Stimulated activated CD4-positive, alpha-beta T cell treated with anti-CD3 and anti-CD28 coated beads, TNF-alpha, amount 100 ng/mL, for 24 hours (primary cell): ENCODE measurements at places on chromosomes 1 and 21.

GRCh38 chr1:203622486-203622885 lies 4.1 kb upstream of the ATP2B4 start:
- DNase-seq, result no peak

DNA sequence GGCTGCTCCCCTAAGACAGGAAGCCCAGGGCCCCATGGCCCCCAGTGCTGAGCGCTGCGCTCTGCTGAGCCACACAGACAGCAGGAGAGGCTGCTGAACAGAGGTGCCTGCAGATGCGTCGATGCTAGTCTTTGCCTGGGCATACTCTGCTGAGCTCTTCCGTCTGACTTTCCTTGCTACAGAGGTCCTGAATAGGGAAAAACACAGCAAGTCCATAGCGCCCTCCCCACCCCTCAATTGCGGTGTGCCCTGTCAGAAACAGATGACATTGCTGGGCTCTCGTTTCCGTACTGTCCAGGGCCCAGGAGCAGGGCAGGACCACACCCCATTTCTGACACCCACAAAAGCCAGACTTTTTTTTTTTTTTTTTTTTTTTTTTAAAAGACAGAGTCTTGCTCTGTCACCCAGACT lies 252.5 kb downstream of the SDCCAG8 start:
- no peak for DNase-seq

DNA sequence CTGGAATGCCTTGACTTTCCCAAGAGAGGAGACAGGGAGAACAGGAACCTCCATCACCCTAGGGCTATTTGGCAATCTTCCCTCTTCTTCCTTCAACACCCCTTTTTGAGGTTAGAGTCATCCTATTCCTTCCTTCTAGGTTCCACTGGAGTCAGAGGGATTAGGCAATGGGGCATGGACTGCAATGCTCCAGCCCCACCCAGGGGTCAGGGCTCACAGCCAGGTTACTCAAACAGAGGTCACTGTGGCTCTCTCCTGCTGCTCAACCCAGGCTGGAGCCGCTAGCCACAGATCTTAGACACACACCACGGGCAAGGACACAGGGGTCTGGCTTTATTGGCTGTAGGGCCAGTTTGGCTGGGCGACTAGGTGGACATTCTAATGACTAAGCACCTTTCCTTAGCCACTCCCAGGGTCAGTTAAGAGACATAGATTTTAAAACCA lies 145.5 kb upstream of the NRIP1 start:
- DNase-seq, result no peak

GRCh38 chr1:208272311-208272710 lies 28.1 kb upstream of the PLXNA2 start:
- no peak for DNase-seq

DNA sequence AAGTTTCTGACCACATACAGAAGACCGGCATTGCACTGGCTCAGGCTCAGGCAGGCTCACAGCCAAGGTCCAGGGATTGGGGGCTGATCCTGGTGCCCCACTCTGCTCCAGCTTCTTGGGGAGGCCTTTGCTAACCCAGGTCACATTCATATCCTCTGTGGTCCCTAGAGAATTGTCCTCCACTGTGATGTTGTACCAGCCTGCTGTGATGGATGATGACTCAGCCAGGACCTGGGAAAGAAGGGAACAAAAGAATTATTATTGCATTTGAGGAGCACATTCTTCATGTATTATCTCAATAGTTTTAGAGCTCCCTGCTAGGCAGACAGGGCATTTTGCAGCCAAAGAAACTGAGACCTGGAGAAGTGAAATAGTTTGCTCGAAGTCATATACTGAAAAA lies 114.3 kb upstream of the ETV3 start:
- DNase-seq, result no peak

GRCh38 chr1:223721658-223722607 lies 9.6 kb downstream of the CAPN2 start:
- DNase-seq, result no peak

DNA sequence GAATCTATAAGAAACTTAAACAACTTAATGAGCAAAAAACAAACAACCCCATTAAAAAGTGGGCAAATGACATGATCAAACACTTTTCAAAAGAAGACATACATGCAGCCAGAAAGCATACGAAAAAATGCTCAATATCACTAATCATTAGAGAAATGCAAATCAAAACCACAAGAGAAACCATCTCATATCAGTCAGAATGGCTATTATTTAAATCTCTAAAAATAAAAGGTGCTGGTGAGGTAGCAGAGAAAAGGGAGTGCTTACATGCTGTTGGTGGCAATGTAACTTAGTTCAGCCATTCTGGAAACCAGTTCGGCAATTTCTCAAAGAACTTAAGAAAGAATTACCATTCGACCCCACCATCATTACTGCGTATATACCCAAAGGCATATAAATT lies 147.7 kb downstream of the FAF1 start:
- DNase-seq, result no peak

DNA sequence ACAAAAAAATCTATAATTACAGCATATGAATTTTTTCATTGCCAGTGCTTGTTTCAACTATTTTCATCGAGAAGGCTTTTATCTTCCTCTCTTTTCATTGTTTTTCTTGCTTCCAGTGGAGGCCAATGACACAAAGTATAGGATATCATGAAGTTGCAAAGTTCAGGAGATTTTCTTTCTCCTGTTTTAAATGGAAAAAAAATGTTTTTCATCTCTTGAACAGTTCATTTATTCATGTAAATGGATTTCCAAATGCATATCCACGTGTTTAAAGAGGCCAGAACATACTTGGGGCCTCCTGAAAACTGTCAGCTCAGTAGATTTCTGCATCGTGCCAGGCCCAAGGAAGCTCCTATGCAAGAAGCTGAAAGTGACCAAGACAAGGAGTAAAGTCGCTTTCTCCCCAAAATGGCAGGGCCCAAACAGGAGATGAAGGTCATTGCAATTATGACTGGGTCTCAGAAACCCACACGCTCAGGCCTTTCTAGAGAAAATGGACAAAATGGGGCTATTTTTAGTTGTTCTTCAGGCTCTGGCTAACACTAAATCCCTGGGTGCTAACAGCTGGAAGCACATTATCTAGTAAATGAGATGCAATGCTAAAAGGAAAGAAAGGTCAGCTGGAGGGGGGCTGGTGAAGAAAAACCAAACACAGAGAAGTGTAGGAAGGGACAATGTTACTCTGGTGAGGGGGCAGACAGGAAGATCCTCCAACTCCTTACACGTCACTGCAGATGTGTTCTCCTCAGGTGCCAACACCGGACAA lies 136.9 kb upstream of the C8B start:
- DNase-seq, result no peak
